Transverse colon (tissue), 4 donors: ENCODE measurements at places on chromosomes 11 and 22. TPM values are rescaled to one million over a fixed set of nuclear protein-coding genes. Genes with fewer than 3 reads are reported as not detected.

- DNase-seq, result no peak
These were observed 913 bp downstream of the ZNHIT2 start for GRCh38 chr11:65116370-65117205.

P2RY6 gene
- not detected for total RNA-seq

KIF18A gene
- 0.48 TPM for total RNA-seq

GRCh38 chr22:43216738-43217137, 29.8 kb upstream of the TTLL12 start:
- no peak for DNase-seq

GRCh38 chr11:115506954-115507675, 2.9 kb upstream of the CADM1 start:
- no peak for DNase-seq

DNA sequence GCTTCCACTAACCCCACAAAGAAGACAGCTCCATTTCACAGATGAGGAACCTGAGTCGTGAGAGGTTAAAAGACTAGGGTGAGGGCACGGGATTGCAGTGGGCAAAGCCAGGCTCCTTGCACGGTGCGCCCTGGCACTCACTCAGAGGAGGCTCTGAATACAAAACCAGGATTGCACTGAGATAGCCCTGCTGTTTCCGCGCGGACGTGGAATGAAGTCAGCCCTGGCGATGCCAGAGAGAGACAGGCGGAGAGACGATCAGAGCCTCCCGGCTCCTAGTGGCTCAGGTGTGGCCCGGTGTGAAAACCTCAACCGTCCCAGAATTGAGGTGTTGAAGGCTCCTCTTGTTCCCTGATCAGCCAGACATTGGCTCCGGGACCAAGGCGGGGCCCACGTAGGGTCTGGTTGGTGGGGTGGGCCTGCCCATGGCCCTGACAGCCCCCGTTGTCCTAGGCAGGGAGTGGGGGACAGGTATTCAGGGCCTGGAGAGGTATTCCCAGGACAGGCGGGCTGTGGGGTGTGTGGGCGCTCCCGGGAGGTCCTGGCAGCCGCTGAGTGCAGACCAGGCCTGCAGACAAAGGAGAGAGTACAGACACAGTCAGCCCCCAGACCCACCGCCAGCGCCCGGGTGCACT, 43.1 kb upstream of the LINC01488 start:
- no peak for DNase-seq

VSIG2 gene
- 101 TPM for total RNA-seq
